ENCODE measurements at places on chromosomes 2 and 18.

DNA sequence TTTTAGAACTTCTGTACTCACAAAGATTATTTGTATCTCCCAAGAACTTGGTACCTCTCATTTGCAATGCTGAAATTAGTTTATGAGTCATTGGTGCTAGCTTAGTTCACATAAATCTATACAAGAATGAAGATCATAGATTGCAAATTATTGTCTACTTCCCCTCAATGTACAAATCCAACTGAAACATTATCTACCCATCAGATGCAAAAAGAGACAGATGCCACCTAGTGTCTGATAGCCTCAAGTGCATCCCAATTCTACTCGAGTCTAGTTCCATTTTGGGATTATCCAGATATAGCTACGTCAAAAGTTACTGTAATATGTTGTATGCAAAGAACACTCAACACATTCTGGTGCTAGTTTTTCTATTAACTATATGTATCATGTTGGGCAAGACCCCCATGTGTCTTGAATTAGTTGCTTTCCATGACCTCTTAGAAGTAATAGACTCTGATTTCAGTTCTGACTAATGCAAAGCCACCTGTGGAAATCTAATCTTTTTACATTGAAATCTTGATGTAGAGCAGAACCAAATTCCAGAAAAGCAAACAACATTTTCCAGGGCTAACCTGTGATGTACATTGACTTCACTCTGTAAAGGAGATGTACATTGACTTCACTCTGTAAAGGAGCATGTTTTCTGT lies 210.0 kb downstream of the RBM43 start:
- ATAC-seq = peak; percentile 34

GRCh38 chr2:198231562-198231961 lies 427.2 kb downstream of the PLCL1 start:
- no peak for ATAC-seq

DNA sequence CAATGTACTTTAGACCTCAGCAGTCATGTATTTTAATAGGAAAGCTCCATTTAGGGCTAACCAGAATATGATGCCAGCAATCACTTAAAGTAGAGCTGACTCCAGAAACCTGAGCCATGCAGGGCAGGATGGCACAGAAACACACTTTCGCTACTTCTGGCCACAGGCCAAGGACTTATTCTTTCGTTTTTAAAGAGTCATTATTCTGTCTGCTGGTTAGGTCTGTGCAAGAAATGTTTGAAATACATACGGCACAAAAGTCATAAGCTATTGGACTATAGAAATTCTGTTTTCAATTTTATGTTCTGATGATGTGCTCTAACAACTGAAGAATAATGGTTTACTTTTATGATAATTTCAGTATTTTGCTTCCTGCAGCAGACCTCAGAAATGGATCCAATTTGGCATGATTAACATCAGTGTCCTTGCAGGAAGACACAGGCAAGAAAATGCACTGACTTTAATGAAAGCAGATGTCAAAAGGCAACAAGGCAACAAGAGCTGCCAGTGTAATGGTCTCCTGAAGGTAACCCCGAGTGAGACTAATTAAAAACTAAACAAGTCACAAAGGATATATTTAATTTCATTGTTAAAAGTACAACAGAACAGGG lies 114.4 kb upstream of the CHRNA1 start:
- no peak for ATAC-seq

- peak; percentile 4 for ATAC-seq
These were observed 435 bp downstream of the IFT172 start for GRCh38 chr2:27489118-27489497.

GRCh38 chr18:2948038-2948437 lies 64.9 kb downstream of the LPIN2 start:
- ATAC-seq = peak; percentile 28

DNA sequence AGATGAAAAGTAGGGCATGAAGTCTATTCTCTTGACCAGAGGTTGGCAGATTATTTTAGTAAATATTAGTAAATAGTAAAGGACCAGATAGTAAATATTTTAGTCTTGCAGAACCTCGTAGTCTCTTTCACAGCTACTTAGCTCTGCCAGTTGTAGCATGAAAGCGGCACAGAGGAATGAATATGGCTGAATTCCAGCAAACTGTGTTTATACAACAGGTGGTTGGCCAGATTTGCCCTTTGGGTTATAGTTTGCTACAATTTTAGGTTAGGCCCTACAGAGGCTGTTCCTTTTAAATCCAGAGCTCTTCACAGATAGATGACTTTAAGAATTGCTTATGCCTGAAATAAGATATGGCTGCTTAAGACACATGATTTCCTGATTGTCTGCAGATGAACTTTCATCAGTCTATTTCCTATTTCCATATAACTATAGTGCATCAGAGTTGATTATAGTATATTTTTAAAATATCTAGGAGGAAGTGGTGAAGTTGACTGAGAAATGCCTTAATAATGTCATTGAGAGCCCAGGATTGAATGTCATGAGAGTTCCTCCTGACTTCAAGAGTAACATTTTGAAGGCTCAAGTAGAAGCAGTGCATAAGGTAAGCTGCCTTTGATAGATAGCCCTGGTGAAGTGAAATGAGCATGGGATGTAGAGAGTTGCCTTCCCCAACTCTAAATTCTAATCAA lies 80.5 kb downstream of the TMEM185B start:
- no peak for ATAC-seq

DNA sequence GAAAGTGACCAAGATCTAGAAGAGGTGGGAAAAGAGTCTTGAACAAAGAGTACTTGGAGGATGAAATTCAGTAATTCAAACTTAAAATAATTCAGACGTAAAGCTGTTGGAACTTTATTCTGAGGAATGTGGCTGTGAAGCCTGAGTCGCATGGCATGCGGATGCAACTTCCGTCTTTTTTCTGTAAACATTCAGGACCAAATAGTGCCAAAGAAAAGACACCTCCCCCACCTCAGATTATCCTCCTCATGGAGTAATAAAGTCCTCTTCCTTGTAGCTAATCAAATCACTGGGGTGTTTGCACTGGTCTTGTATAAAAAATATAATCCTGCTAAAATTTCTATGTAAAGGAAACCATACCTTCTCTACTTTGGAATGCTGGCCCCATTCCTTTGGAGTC lies 790.4 kb downstream of the TSN start:
- ATAC-seq = no peak

DNA sequence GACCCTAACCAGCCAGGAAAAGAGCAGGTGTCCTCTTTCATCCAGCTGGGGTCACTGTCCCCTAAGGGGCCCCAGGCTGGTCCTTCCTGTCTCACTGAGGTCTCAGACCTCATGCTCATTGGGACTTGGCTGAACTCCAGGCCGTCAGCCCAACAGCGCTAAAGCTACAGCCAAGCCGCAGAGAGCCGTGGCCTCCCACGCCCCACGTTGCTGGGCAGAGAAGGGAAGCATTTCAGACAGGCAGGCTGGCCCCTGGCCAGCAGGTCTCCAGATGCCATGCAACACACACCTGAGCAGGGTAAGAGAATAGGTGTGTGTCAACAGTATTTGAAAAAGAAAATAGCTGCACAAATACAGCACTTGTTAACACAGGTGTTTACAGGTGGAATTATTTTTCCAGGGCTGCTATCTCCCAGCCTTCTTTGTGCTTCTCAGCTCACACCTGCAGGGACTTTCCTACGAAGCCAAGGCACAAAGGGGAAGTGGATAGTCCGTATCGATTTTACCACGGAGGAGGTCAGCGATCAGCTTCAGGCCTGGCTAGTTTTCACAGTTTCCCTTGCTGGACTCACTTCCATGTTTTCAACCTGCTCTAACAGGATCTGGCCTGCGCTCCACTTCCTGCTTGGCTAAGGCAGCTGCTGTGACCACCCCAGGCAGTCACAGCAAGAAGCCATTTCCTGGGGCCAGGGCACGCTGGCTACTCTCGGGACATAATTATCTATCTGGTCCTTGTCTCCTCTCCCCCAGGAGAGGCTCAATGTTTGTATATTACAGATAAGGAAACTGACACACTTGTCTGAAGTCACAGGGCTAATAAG lies 156.1 kb upstream of the ID2 start:
- peak; percentile 68 for ATAC-seq

GRCh38 chr2:42339191-42339912 lies 21.7 kb downstream of the COX7A2L start:
- ATAC-seq = no peak

DNA sequence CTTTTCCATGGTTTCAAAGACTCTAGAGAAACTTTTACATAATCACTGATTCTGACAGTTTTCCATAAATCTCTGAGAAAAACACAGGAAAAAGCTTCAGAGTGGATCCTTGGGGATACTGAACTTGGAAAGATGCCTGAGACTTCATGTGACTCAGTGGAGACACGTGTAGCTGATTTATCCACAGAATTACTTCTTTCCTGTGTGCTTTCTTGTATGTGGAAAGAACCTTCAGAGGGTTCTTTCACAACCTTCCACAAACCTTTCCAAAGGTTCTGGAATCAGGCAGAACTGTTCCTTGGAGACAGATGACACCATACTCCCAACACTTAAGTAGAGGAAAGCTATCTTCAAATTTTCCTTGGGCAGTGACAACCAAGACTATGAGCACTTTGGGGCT lies 207.2 kb downstream of the RND3 start:
- peak; percentile 91 for ATAC-seq

DNA sequence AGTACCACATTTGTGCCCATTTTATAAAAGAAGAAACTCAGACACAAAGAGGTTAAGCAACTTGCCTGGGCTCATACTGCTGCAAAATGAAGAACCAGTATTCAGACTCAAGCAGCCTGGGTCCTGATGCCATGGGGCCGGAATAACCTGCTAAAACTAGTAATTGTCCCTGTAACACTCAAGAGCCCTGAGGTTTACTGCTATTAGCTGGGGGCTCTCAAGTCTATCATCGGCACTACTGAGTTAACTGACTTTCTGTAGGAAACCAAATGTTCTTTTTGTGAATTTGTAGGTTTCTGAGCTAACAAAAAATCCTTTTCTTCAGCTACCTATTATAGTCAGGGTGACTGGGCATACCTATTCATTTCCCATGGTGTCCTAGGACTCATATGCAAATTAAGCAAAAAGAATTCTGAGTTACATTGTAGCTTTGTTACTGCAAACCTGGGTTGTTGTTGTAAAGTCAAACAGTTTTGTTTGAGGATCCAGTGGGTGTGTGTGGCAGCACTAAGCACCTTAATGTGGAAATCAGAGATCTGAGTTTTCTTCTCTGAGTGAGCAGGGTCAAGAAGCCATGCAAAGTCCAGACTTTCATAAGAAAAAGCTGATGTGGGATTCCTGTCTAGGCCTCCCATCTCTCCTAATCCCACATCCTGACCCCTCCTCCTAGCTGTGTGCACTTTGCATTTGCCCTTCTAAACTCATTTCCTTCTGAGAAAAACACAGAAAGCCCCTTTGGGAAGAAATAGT lies 72.4 kb upstream of the TNP1 start:
- no peak for ATAC-seq

GRCh38 chr2:19228181-19228593 lies 130.2 kb downstream of the OSR1 start:
- no peak for ATAC-seq
